ENCODE measurements at places on chromosomes 7 and 10.

- no peak for DNase-seq
Observed at GRCh38 chr10:71717551-71717951, 2.0 kb downstream of the C10orf105 start.

DNA sequence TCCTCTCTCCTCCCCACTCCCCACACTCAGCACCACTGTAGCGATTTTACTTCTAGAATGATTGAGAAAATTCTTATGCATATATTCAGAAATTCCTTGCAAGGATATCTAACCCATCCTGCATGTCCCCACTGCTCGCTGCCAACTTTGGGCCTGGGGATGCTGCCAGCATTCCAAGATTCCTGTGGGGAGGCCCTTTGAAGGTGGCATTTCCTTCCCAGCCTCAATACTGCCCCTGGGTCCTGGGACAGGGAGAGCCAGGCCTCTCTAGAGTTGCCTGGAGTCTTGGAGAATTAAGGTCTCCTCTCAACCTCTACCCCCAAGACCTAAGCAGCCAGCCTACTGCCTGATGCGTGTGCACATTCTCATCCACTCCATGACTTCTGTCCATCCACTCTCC is 303.5 kb downstream of the NEBL start:
- no peak for DNase-seq

- DNase-seq, result no peak
Observed at GRCh38 chr7:13851736-13852135, 137.7 kb downstream of the ETV1 start.

GRCh38 chr10:67086327-67087134 is 160.7 kb downstream of the LRRTM3 start:
- no peak for DNase-seq

DNA sequence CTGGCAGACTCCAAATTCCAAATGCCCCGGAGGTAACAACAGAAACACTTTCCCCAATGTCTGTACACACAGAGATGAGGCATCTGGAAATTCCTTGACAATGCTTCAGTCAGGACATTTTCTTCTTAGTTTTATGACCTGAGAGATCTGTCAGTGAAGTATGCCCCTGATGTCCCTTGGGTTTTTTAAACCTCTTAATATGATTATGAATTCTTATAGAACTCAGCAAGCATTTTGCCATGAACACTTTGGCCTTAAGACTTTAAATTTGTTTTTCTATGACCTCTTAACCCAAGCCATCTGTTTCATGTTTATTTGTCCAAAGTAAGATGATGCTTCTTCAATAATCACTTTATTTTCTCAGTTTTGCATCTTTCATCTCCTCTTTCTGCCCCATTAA is 1206.2 kb downstream of the GATA3 start:
- DNase-seq, result no peak

GRCh38 chr10:62594093-62594520 is 210.4 kb upstream of the ADO start:
- no peak for DNase-seq

- DNase-seq, result no peak
Observed at GRCh38 chr10:30058570-30059132, 735 bp downstream of the JCAD start.

DNA sequence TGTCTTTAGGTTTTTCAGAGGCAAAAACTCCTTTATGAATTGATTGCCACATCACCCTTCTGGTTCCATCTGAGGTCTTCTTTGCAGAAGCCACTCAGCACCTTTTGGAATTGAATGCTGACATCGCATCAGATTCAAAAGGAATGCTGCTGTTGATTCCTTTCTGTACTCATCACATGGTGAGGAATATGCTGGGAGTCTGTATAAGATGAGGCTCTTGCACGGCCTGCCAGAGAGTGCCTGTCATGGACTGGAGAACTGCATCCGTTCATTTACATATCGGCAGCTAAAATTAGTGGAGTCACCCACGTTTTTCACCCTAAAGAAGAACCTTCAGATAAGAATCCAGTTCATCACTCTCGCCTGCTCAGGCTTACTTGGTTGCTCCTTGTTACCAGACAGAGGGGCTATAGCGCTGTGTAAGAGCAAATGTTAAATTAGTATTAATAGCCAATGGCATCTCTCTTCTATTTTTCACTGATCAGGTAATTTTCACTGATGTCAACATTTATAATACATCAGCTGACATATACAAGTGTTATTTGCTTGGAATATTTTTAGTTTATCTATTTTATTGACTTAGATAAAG is 14.3 kb downstream of the NRG3 start:
- DNase-seq, result no peak

GRCh38 chr7:106170651-106171050 is 58.5 kb upstream of the SYPL1 start:
- no peak for DNase-seq

DNA sequence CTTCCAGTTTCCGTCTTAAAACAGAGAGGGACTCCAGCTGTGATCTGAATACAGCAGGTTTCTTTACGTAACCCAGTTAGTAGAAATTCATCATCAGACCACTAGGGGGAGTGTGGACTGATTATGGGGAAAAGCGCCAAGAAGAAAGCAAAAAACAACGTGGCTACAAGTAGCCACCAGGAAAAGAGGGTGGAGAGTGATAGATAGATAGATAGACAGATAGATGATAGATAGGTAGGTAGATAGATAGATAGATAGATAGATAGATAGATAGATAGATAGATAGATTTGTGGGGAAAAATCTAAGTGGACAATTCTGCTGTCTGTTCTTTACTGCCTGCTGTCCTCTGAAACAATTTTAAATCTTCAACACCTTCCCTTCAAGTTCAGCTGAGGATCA is 12.7 kb upstream of the AKR1B10 start:
- no peak for DNase-seq

DNA sequence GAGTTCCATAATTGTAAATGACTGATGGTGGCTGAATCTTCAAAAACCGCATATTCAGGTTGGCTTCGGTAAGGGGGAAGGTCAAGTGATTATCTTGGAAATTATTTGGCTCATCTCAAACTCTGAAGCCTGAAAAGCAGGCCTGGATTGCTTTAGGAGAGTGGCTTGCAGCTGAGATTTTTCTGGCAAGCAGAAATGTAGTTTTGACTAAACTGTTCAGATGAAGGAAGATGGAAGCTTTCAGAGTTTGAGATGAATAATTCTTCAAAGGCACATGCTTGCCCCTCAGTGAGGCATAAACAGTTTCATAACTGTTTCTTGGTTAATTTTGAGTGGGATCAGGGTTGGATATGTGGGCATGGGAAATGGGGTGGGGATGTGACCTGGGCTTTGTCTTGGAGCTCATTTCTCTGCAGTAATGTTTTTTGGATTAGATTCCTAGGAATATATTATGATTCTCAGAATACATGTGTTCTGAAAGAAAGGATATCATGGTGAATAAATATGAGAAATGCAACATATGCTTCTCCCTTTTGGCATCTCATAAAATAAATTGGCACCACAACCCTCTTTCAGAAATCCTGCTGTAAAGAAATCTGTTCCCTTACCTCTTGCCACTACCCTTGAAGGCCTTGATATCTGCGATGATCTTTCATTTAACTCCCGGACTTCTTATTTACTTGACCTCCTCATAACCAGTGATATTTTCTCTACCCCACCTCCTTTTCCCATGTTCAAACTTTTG is 469.2 kb downstream of the ADRA2A start:
- no peak for DNase-seq

DNA sequence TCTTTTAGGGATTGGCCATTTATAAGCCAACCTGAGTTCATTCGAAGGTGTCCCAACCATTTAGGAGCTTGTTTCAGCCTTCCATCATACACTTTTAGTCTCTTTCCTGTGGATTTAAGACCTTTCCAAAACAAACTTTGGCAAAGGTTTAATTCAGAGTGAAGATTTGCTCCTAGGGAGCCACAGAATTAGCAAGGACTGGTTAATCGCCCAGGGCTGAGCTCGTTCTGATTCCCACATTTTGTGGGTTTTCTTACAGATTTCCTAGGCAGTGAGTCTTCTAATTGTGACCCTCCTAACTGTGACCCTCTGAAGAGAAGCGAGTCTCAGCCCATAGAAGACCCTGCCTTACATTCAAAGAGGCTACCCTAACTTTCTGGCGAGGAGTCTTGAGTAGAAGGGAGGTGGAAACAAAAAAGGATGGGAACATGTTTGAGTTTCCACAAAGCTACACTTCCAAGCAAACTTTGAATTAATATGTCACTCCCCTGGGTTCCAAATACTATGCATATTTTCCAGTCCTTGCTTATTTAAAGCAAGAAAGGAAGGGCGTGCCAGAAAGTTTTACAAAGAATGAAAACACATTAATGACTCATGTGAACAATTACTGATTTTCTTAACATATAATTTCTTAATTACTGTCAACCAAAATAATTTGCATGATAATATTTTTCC is 118.3 kb downstream of the ARID5B start:
- DNase-seq, result no peak

GRCh38 chr10:5654218-5654755 is 12.1 kb downstream of the ASB13 start:
- DNase-seq, result no peak

GRCh38 chr10:34768261-34768971 is 46.7 kb downstream of the PARD3 start:
- DNase-seq, result peak; percentile 4

DNA sequence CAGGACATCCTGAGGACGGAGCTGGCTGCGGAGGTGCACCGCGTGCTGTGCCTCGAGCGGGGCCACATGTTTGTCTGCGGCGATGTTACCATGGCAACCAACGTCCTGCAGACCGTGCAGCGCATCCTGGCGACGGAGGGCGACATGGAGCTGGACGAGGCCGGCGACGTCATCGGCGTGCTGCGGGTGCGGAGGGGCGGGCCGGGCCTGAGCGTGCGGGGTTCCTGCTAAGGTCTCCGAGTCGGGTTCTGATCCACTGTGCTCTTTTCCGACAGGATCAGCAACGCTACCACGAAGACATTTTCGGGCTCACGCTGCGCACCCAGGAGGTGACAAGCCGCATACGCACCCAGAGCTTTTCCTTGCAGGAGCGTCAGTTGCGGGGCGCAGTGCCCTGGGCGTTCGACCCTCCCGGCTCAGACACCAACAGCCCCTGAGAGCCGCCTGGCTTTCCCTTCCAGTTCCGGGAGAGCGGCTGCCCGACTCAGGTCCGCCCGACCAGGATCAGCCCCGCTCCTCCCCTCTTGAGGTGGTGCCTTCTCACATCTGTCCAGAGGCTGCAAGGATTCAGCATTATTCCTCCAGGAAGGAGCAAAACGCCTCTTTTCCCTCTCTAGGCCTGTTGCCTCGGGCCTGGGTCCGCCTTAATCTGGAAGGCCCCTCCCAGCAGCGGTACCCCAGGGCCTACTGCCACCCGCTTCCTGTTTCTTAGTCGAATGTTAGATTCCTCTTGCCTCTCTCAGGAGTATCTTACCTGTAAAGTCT is 10.4 kb downstream of the ATG9B start:
- DNase-seq, result peak; percentile 27

DNA sequence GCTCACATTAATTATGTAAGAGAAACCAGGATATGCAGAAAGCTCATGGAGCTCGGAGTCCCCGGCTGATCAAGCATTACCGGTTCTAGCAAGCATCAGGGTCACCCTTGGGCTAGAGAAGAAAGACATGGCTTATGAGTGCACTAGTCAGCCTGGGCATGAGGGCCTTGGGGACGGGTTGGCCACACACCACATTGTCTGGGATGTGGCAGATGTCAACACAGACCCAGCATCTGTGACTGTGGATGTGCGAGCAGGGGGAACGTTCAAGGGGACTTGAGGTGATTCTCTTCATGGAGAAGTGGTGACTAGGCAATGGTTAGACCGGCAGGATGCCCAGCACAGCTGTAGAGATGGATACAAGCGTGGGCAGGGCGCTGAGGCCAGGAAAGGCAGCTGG is 13.7 kb downstream of the ZMIZ2 start:
- DNase-seq, result no peak

Data from thoracic aorta (tissue), 2 donors.